GM13977 (cell line): ENCODE measurements at places on chromosomes 5 and 9.

GRCh38 chr9:129556491-129557191, 64.3 kb downstream of the C9orf50 start:
- DNase-seq: no peak

DNA sequence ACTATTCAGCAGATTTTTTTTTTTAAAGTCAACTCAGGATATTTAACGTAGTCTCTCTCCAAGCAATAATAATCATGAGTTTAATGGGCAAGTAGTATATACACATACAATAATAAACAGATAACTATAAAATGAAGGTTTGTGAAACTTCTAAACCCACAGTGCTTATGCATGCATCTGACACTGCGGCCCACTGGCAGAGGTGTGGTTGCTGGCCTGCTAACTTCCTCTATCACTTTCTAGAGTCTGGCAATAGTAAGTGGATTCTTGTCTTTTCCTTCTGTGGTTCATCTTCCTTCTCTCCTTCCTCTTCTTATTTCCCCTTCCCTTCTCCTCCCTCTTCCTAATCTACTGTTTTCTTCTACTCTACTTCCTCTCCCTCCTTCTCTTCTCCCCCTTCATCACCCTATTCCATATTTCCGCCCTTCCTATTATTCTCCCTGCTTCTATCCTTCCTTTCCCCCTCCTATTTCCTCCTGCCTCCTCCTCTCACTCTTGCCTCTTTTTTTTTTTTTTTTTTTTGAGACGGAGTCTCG, 18.6 kb upstream of the AGXT2 start:
- no peak for DNase-seq

- DNase-seq: no peak
Observed at GRCh38 chr5:126004636-126005035, 418.6 kb upstream of the GRAMD2B start.

GRCh38 chr5:118681655-118682054, 306.7 kb downstream of the DTWD2 start:
- no peak for DNase-seq

DNA sequence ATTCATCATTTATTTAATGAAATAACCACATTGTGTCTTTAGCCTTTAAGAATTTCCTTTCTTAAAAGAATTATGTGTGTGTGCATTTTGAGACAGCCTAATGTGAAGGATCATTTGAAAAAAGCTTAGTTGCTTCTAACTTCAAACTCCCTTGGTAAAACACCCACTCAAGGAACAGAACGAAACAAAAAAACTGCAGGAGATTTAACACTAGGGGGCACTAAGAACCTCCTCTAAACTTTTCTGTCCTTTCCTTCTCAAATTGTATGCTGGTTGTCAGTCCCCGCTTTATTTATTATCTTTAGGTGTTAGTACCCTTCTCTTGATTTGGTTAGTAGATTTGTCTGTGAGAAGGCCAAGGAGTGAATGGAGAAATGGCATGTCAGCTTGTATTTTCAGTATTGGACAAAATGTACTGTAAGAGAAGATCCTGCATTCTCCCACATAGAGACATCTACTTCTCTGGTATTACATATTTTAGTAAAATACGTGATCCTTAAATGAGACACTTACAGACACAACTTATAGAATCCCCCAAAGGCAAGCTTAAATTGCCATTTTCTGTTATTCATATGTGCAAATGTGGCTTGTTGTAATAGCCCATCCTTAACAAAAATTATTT, 229.7 kb downstream of the MRPS30 start:
- DNase-seq: peak; percentile 27

DNA sequence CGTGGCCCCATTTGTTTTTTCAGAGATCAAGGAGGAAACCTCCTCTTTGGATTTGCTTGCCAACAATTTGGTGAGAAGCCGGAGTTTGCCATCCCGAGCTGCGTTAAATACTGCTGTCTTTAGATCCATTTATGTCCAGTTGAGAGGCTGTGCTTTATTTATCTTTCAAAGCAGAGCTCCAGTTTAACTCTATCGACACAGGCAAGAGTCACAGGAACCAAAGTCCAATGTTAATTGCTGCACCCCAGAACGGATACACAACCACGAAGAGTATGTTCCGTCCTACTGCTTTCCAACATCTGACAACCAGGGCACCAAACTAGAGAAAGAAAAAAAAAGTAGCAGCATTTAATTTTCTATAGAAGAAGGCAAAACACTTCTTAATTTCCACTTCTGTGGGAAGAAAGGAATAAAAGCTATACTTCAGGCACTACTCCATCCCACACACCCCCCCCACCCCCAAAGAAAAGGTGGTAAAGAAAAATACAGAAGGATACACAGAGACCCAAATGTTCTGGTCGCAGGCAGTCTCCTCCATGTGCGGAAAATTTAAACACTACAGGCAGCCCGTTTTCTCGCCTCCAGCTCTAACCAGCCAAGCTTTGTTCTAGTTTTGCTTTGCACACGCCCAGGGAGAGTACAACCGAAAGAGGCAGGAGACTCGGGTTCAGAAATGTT, 1.1 kb downstream of the FEM1C start:
- peak; percentile 44 for DNase-seq
